ENCODE measurements at places on chromosomes 1 and 21.

GRCh38 chr1:15238789-15239188 is 8.2 kb upstream of the FHAD1 start:
- no peak for DNase-seq

DNA sequence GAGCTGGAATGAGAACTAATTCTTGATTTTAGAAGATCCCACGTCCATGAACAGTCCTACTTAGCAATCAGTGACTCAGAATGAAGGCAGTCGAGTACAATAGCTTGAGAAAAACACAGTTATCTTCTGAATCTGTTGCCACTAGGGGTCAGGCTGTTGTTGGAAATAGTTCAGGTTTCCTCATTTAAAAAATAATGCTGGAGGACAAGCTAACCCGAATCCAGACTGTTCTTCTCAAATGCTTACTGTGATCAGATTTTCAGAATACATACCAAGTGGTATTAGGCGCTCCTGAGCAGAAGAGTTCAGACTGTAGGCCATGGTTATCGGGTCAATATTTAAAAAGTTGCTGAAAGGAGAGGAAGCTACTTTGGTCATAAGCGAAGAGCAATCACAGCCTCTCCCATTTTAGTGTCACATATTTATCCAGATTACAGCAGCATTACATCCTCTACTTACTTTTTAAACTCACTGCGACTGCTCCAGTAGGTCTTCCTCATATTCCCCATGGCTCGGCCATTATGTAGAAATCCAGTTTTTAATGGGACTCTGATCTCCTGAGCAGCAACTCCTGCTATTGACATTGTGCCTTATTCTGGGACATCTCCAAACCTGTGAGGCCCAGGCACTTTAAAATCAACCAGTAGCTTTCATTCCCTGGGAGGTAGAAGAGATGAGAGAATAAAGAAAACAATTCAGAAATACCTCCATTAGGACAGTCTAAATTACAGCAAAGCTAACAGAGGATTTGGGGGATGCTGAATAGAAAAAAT is 10.9 kb downstream of the ERRFI1 start:
- DNase-seq: peak; percentile 88

DNA sequence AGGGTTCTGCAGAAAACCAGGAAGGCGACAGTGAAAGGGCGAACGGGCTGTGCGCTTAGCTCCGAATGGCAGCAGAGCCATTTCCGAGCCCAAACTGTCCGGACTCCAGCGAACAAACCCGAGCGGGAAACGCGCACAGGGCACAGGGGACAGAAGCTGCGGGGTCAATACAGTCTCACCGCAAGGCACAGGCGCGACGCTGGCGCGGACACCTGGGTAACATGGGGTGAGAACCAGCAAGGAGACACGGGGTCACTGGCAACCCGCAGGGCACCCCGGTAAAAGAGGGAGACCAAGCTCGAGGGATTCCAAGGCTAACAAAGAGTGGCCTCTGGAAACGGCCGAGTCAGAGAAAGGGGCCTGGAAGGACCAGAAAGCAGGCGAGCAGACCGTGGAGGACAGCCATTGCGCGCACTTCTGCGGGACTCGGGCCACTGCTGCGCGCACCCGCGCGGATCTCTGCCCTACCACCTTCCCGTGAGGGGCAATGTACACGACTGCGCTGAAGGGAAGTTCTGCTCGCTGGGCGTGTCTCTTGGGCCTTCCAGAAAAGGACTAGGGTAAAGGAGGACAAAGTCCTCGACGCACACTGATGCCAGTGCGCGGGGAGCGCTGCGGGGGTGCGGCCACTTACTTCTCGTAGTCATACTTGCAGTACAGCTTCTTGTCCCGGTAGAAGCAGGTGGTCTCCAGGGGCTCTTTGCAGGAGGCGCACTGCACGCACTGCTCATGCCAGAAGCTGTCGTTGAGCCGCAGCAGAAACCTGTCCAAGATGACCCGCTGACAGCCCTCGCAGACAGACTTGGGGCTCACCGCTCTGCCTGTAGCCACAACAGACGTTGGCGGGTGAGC is 3.8 kb downstream of the LMX1A start:
- DNase-seq: no peak

DNA sequence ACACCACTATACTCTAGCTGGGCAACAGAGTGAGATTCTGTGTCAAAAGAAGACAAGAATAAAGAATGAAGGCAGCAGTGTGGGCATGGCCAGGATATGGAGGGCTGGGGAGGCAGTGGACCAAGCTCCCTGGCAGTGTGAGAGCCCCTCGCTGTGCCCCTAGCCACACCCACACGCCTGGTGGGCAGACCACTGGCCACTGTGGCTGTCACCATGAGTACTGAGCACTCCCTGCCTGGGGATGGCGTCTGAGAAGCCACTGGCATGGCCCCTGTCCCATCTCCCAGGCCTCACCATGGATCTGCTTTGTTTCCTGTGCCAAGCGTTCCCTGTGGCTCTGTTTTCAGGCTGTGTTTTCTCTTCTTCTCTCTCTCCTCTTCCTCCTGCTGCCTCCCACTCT is 51.7 kb downstream of the STUM start:
- no peak for DNase-seq

DNA sequence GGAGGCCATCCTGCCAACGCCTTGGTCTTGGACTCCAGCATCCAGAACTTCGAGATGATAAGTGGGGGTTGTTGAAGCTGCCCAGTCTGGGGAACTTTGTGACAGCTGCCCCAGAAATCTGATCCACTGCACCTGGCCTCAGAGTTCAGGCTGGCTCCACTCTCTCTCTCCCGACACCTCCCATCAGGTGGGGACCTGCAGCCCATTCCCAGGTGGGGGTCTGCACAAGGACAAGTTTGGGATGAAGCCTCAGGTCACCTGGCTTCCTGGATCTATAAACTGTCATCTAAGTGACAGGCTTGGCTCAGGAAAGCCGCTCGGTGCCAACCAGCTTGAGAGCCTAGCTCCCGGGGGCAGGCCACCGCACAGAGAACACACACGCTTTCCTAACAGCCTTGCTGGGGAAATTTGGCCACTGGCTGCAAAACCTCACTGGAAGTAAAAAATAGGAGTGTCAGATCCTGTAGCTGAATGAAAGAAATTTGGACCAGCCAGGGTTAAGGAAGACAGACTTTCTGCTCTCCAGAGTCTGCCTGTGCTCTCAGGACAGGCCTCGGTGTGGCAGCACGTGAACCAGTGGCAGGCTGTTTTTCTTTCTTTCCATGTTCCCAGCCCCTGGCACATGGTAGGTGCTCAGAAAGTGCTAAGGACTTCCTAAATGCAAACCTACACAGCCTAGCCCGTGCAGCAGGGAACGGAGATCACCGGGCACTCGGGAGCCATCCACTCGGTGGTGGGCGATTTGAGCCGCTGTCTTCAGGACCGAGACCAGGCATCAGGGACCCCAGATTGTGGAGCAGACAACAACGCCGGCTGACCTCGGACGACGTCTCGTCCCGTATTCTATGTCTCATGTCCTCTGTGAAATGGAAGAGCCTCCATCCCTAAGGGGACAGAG is 42.6 kb upstream of the LBR start:
- no peak for DNase-seq
